Posterior vena cava (tissue), 2 donors: ENCODE measurements at places on chromosomes 7 and 10. TPM values are rescaled to one million over a fixed set of nuclear protein-coding genes. Genes with fewer than 3 reads are reported as not detected.

GRCh38 chr10:71748671-71749191 lies 24.6 kb downstream of the VSIR start:
- DNase-seq: peak; percentile 93

OR9A2 gene
- total RNA-seq: not detected

DNA sequence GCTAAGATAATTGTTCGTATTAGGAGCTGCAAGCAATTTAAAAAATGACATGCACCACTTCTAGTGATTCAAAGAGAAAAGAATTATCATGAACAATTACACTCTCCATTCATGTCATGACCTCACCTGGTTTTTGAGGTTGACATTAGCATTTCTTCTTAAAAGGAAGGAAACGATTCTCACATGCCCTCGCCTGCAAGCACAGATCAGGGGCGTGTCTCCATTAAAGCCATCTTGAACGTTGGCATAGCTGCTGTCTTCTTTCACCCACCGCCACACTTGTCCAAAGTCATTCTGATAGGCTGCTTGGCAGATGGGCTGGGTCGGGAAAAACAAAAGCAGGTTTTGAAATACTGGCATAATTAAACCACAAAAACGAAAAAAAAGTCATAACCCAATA lies 19.9 kb downstream of the ANKRD22 start:
- no peak for DNase-seq

DNA sequence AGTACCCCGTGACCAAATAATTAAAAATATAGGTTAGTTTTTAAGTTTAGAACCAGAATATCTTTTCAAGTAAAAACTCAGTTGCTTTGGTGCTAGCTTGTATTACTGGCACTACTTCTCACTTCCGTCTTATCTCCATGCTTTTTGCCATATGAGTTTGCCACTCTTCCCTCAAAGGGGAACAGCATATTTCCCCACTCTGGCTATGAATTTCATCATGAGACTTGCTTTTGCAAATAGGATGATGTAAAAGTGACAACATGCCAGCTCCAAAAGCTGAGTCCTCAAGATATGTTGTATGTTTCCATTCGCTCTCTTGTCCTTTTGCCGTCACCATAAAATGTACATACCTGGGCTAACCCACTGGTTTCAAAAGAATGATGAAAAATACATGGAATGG lies 178.1 kb upstream of the SEMA3A start:
- no peak for DNase-seq

DNA sequence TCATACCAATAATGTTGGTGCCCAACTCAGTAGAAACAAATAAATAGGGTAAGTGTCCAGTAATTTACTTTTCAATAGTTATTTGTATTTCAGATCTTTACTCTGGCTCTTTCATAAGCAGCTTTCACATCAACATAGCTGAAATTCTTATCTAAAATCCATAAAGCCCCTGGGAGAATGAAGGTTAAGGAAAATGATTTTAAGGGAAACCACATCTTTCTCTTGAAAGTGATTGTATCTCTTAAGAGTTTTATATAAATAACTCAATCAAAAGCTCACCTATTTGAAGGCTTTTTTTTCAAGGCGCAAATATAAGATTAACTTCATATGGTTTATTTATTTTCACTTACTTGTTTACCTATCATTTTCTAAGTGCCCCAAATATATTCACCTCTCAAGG lies 324.4 kb downstream of the HGF start:
- DNase-seq: no peak

DNA sequence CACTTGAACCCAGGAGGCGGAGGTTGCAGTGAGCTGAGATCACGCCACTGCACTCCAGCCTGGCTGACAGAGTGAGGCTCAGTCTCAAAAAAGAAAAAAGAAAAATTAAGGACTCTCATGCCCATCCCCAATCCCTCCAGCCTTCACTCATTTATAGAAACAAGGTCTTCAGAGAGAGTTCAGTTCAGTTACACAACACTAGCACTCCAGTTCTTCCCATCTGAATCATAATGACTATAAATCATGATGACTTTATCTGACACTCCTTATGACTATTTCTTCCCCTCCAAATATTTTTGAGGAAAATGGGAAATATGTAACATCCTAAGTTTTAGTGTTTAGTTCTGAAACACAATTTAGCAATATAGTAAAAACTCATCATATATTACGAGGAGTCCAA lies 107.4 kb upstream of the LSM8 start:
- no peak for DNase-seq

AGBL3 gene
- total RNA-seq: 4.3 TPM

DNA sequence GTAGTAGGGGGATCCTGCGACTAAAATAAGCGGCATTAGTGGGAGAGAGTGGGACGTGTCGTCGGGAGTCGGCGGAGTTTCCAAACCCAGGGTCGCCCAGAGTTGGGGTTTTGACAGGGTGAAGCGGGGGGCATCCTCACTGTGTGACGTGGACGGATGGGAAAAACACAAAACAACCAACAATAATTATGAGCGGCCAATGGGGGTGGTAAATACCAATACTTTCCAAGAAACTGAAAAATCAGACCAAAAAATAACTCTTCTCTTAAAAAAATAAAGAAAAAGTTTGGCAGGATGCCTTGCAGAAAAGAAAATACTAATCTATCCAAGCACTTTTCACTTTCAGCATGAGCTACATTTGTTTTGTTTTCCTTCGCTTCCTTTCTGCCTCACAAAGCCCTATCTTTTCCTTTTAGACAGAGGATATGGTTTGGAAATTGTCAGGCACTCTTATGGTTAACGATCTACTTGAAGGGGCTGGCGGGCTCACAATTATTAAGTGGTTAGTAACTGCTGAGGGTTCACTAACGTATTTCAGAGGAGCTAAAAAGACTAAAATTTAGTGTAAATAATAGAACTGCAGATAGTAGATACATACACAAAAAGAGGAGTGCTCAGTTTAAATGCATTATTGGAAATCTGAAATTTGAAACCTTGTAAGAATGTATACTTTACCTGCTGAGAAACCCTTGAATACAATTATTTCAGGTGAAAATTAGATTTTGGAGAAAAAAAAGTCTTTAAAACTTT lies 802 bp upstream of the CDK6 start:
- peak; percentile 75 for DNase-seq

GRCh38 chr7:46446151-46446550 lies 525.1 kb upstream of the IGFBP3 start:
- no peak for DNase-seq

OPALIN gene
- total RNA-seq: not detected

SLC18A3 gene
- total RNA-seq: not detected

DNA sequence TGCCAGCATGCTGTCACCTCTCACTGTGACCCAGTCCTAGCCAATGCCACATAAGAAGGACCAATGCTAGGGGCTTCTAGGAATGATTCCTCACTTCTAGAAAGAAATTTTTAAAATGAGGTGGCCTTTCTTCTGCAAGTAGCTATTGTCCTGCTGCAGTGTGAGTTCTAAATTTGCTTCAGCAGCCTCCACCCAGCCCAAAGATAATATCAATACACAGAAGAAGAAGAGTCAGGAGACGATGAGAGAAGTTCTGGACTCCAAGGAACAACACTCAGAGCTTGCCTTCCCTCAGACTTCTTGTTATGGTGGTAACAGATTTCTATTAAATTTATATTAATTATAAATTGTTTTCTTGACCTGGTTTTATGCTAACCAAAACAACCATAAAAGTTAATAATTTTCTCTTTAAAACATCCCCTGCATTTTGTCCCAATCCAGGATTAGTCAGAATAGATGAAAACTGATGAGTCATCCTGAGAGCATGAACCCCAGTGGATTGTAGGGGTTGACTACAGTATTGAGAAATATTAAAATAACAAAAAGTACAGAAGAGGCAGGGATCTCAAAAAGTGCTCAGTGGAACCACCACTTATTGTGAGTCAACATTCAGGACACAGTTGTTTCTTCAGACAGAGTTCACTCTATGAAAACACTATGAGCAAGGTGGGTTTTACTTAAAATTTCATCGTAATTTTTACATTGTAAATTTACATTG lies 29.6 kb upstream of the AKR1C2 start:
- no peak for DNase-seq

ZP3 gene
- total RNA-seq: 21.5 TPM

- DNase-seq: no peak
Observed at GRCh38 chr7:125149151-125149550, 219.5 kb upstream of the POT1 start.

DNA sequence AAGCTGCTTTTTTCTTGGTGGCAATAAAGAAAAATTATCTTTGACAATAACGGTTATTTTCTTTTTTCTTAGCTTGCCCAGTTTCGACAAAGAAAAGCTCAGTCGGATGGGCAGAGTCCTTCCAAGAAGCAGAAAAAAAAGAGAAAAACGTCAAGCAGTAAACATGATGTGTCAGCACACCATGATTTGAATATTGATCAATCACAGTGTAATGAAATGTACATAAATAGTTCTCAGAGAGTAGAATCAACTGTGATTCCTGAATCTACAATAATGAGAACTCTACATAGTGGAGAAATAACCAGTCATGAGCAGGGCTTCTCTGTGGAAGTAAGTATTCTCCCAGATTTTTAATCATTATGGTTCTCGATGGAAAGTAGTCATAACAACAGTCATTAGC lies 33.0 kb downstream of the AKAP9 start:
- DNase-seq: no peak

- no peak for DNase-seq
Observed at GRCh38 chr10:63103971-63104409, 29.1 kb upstream of the NRBF2 start.

DNA sequence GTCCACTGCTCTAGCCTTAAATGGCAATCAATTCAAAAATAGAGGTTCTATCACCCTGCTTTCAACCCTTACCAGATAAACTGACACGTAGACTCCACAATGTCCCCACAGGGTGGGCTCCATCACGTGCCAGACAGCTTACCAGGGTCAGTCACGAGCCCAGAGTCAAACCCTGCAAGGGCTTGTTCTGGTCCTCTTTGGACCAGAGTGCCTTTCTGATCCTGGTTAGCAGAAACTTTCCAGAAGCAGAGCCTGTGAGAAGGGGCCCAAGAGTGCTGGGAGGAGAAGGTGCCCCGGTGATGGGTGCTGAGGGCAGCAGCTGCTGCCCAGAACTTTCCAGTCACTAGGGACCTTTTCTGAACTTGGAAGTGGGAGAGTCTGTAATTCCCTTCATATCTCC lies 354 bp upstream of the GIMAP5 start:
- DNase-seq: no peak

DNA sequence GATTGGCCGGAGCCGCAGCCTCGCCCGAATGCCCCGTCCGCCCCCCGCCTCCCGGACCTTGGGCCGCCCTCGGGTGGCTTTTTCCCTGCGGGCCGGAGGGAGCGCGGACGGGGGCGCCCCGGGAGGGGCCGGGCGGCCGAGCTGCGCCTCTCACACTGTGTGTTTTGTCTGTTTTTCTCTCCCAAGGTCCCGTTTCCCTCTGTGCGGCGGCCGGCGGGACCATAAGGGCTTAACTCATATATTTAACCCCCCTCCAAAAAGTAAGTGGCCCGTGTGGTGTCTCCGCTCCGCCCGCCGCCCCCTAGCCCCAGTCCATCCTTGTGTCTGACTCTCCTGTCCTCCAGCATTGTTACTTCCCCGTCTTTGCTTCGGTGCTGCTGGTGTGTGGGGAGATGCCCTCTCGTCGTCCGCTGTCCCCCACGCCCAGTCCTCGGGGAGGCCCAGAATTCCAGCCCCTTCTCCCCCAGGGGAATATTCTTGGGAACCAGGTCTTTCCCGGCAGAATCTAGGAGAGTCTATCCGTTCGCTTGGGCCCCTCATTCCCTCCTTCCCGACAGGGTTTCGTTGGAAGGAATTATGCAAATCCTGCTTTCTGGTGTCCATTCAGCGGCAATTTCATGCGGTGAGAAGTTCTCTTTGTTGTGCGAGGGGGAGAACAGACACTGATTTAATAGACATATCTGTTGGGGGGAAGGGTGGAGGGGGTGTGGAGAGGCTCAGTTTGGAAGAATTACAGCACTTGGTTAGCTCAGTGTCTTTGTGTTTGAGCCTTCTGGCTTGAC lies 1.3 kb downstream of the LCOR start:
- peak; percentile 83 for DNase-seq
